ENCODE measurements at places on chromosomes 11 and 22.

- DNase-seq = no peak
These were observed 20.9 kb downstream of the NCF4 start for GRCh38 chr22:36881504-36882245.

GRCh38 chr22:36640106-36640672, 63.4 kb downstream of the CACNG2 start:
- no peak for DNase-seq

GRCh38 chr11:64206457-64207255, at the start of gene FERMT3:
Gene FERMT3 (plus strand): TSS chr11:64206721. CDS start chr11:64207365, 644 bp downstream.
- no peak for DNase-seq

- DNase-seq = no peak
These were observed 103.4 kb upstream of the SEZ6L start for GRCh38 chr22:26065847-26066246.

GRCh38 chr11:36142879-36143278, 146.3 kb downstream of the COMMD9 start:
- no peak for DNase-seq

GRCh38 chr11:11703885-11704284, 82.1 kb upstream of the GALNT18 start:
- DNase-seq = no peak

DNA sequence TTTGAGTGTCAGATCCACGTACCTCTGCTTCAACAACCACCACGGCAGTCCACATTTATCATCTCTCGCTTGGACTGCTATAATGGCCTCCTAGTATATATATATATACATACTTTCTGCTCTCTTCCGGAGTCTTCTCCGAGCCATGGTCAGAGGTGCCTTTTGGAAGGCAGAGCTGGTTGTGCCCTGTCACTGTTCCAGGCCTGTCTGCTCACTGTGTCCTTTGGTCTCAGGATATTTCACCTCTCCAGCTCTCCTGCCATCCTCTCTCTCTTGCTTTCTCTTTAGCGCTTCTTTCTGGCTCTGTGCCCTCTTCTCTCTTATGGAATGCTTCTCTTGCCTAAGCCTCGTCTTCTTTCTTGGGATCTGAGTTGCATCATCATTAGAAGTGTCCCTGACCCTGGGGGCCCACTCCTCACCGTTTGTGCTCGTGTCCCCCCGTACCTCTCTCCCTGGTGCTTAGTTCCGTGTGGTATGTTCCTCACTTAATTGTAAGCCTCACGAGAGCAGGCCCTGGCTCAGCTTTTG, 86.1 kb upstream of the RASSF10 start:
- no peak for DNase-seq

DNA sequence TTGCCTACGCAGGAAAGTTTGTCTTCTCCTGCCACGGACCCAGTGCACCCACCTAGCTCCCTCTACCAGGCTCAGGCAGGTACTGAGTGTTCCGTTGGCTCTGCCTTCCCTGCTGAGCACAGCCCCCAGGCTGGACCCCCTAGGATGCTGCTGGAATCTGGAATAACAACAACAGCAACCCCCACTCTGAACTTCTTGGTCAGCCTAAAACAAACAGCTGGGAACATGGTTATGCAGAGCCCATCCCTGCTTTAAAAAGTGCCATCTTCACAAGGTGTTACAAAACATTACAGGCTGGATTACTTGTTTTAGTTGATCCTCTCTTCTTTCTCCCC, 1.8 kb downstream of the OPCML start:
- no peak for DNase-seq

GRCh38 chr22:27292542-27293299, 508.8 kb downstream of the MN1 start:
- DNase-seq = no peak

GRCh38 chr11:35541621-35542375, 16.4 kb upstream of the PAMR1 start:
- DNase-seq = no peak

- DNase-seq = no peak
These were observed 32.0 kb downstream of the SHISAL1 start for GRCh38 chr22:44280665-44281188.

GRCh38 chr11:44315947-44316658, 6.2 kb upstream of the ALX4 start:
- DNase-seq = no peak

Data from NCI-H510A (cell line).